ENCODE measurements at places on chromosomes 6 and 20.

- DNase-seq = no peak
Observed at GRCh38 chr20:56373942-56374341, 15.2 kb downstream of the FAM210B start.

- DNase-seq = no peak
Observed at GRCh38 chr6:137362878-137363804, 131.1 kb downstream of the OLIG3 start.

DNA sequence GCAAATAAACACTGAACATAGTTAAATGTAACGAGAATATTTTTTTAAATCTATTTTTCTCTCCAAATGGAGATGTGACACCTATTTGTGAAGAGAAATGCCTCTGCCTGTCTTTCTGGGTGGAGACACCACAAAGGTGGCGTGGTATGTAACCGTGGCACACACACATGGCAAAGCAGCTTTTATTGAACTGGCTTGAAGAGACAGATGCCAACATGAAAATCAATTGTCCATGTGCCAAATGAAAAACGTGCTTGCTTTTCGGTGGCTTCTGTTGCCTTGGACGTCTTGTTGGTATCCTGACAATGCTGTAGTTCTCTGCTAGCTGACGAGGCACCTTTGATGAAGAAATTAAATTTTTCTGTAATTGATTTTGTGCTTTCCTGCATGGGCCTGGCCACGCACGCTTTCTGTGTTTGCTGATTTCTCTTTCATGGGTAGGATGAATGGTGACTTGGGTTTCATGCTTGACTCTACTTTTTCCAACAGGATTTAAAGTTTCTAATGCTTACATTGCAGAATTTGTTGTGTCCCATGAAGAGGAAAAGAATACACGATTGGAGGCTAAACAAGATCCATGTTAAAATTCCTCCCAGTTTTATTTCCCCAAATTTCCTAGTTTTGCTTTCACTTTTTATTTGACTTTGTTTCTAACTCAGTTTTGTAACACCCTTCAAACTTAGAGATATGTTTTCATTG, 202.6 kb downstream of the TMEM242 start:
- DNase-seq = no peak

GRCh38 chr20:39676241-39676640, 714.1 kb downstream of the DHX35 start:
- DNase-seq = no peak

- DNase-seq = no peak
Observed at GRCh38 chr6:139591075-139591865, 216.8 kb upstream of the CITED2 start.

GRCh38 chr6:109428889-109429477, 11.4 kb downstream of the PPIL6 start:
- DNase-seq = no peak

- DNase-seq = no peak
Observed at GRCh38 chr6:170132011-170132521, 158.8 kb downstream of the DLL1 start.

GRCh38 chr6:155021680-155022079, 26.6 kb downstream of the TIAM2 start:
- DNase-seq = no peak

DNA sequence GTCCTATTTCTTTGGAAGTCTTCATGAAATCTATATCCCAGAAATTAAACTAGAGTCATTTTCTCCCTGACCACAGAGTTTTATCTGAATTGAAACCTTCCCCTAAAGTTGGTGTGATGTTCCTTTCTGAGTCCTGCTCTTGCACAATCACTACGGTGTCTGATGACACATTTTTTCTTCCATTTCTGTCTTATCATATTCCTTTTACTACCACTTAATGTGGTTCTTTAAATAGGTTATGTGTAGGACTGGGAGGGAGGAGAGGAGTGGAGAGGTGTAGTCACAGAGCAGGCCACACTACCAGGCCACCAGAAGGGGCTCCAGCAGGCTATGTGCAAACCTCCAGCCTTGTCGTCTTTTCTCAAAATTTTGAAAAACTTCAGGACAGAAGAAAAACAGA, 39.7 kb upstream of the ATXN1 start:
- DNase-seq = no peak

DNA sequence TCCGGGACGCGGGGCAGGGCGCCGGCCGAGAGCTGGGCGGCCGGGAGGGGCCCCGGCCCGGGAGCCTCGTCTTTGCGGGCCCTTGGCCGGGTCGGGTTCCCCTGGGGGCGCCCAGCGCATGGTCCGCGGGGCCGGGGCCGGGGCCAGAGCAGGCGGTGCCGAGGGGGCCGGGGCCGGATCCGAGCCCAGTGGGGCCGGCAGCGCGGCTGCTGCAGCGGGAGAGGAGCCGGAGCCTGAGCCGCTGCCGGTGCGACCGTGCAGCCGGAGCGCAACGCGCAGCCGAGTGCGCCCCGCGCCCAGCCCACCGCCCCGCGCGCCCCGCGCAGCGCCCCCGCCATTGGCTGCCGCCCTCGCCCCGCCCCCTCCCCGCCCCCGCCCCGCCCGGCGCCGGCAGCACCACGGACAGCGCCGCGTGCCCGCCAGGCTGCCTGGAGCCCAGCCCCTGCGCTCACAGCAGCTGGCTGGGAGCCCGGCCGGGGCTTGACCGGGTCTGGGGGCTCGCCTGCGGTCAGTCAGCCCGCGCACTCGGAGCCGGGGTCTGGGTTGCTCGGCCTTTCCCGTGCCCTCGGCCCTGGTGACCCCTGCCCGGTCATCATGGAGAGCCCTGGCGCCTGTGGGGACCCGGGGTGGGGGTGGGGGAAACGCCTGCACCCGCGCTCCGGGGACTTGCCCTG, at the start of gene HRH3:
Gene HRH3 (minus strand): TSS at position 287 of the 674 bp plus-strand sequence. CDS start 308 bp downstream, outside the sequence.
- no peak for DNase-seq
